ENCODE measurements at places on chromosomes 12 and 14.

GRCh38 chr12:14260011-14260993, 105.2 kb upstream of the ATF7IP start:
- DNase-seq: no peak
- H3K27ac ChIP-seq: peak overlapping the region; percentile 75
- H3K36me3 ChIP-seq: peaks cover 14% of the 10 kb centered on the region
- H3K27me3 ChIP-seq: no peaks in the 10 kb centered on the region
- peaks cover 62% of the 10 kb centered on the region for H3K4me1 ChIP-seq
- H3K4me3 ChIP-seq: no peak overlapping the region

DNA sequence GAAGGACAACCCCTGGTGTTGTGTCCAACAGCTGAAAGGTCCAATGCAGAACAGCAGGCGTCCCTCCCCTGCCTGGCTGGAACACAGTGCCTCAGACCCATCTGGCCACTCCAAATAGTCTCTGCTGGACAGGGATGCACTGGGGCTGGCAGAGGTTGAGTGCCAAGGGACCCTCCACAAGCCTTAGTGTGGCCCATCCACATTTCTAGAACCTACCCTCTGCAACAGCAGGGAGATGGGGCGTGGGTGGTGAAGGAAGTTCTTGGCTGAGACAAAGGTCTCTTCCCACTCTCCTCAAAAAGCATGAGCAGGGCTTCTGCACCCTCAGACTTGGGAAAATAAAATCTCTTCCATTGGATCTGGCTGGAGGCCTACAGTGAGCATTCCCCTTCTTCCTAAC, 36.5 kb downstream of the LTBP2 start:
- no peaks in the 10 kb centered on the region for H3K36me3 ChIP-seq
- no peak overlapping the region for H3K27ac ChIP-seq
- H3K4me1 ChIP-seq: no peaks in the 10 kb centered on the region
- no peak overlapping the region for H3K4me3 ChIP-seq
- DNase-seq: no peak

DNA sequence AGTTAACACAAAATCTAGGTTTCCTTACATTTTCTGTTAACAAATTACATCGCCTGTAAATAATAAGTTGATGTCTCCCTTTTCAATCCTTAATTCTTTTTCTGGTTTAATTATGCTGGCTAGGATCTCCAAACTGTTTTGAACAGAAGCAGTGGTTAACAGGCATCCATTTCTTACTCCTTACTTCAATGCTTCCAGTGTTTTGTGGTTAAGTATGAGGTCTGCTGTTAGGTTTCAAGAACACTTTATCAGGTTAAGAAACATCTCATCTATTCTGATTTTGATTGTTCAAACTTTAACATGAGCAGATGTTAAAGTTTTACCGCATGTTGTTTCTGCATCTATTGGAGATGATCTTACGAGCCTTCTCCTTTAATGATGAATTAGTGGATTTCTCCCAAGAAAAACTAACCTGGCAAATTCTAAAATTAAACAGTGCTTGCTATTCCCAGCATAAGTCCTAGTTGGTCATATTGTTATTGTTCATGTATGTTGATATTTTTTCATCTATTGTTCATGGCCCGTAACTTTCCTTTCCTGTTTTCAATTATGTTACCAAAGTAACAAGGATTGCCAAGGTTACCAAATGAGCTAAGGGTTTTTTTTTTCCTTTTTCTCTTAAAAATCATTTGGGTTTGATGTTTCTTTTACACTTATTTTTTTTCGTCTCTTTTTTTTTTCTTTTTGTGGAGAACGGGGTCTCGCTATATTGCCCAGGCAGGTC, 33.4 kb downstream of the POLE start:
- peaks cover 65% of the 10 kb centered on the region for H3K36me3 ChIP-seq
- H3K4me3 ChIP-seq: no peak overlapping the region
- H3K4me1 ChIP-seq: no peaks in the 10 kb centered on the region
- H3K27ac ChIP-seq: no peak overlapping the region
- H3K27me3 ChIP-seq: no peaks in the 10 kb centered on the region

GRCh38 chr12:93680006-93680405, 2.8 kb downstream of the CRADD start:
- no peak overlapping the region for H3K27ac ChIP-seq
- peaks cover 14% of the 10 kb centered on the region for H3K36me3 ChIP-seq
- no peak for DNase-seq

- H3K27ac ChIP-seq: no peak overlapping the region
- no peaks in the 10 kb centered on the region for H3K4me1 ChIP-seq
- H3K36me3 ChIP-seq: no peaks in the 10 kb centered on the region
- no peak for DNase-seq
- no peak overlapping the region for H3K4me3 ChIP-seq
- peaks cover 13% of the 10 kb centered on the region for H3K27me3 ChIP-seq
These were observed 38.4 kb downstream of the GALNT16 start for GRCh38 chr14:69298131-69299071.

DNA sequence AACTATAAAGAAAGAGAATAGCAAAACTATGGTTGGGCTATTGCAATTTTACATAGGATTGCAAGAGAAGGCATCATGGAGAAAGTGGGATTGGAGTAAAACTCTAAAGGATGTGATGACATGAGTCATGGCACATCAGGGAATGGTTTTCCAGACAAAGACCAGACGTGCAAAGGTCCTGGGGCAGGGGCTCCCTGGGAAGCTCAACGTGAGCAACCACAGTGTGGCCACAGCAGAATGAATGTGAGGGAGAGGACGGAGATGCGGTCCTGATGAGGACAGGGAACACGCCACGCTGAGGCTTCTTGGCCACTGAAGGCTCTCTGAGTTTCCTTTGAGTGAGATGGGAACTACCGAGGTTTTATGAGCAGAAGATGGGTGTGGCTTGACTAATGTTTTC, 38.2 kb downstream of the FZD10 start:
- H3K4me1 ChIP-seq: no peaks in the 10 kb centered on the region
- no peak overlapping the region for H3K4me3 ChIP-seq
- H3K27ac ChIP-seq: no peak overlapping the region
- peaks cover 2% of the 10 kb centered on the region for H3K27me3 ChIP-seq
- no peak for DNase-seq
- no peaks in the 10 kb centered on the region for H3K36me3 ChIP-seq

DNA sequence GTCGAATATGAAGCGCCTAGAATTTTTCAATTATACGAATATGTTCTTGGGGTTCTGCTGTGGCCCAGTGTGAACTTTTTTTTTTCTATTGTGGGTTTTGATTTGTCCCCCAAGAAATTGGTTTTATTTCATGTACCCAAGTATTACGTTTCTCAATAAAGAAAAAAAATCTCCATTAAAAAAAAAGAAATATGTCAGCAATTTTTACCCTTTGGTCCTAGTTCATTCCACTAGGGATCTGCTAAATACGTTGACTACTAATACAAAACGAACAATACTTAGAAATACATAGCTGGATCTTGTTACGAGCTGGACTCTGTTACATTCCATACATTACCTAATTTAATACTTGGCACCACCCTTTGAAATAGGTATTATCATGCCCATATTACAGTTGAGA, 216.9 kb downstream of the SLC16A7 start:
- no peak overlapping the region for H3K27ac ChIP-seq
- no peaks in the 10 kb centered on the region for H3K36me3 ChIP-seq
- no peak overlapping the region for H3K4me3 ChIP-seq
- no peaks in the 10 kb centered on the region for H3K27me3 ChIP-seq
- DNase-seq: no peak

DNA sequence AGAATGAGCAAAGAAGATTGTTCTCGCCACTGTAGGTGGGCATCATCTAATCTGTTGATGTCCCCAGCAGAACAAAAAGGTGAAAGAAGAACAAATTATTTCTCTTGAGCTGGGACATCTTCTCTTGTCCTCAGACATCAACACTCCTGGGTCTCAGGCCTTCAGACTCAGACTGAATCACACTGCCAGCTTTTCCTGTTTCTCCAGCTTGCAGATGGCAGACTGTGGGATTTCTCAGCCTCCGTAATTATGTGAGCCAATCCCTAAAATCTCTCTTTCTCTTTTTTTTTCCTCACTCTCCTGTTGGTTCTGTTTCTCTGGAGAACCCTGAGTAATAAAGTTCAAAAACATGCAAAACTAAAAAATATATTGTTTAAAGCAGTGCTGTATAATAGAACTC, 3.7 kb upstream of the TMPRSS12 start:
- no peak overlapping the region for H3K4me3 ChIP-seq
- no peak overlapping the region for H3K27ac ChIP-seq
- no peaks in the 10 kb centered on the region for H3K4me1 ChIP-seq
- no peaks in the 10 kb centered on the region for H3K36me3 ChIP-seq

GRCh38 chr14:72759670-72760069, 134.2 kb downstream of the DPF3 start:
- no peak overlapping the region for H3K27ac ChIP-seq
- H3K4me3 ChIP-seq: no peak overlapping the region

GRCh38 chr12:70551731-70552130, 85.5 kb downstream of the PTPRB start:
- H3K27ac ChIP-seq: no peak overlapping the region
- H3K4me1 ChIP-seq: no peaks in the 10 kb centered on the region

GRCh38 chr14:93953739-93954515, 22.4 kb downstream of the ASB2 start:
- H3K27me3 ChIP-seq: no peaks in the 10 kb centered on the region
- H3K4me1 ChIP-seq: peaks cover 57% of the 10 kb centered on the region
- no peak overlapping the region for H3K27ac ChIP-seq
- no peak overlapping the region for H3K4me3 ChIP-seq

DNA sequence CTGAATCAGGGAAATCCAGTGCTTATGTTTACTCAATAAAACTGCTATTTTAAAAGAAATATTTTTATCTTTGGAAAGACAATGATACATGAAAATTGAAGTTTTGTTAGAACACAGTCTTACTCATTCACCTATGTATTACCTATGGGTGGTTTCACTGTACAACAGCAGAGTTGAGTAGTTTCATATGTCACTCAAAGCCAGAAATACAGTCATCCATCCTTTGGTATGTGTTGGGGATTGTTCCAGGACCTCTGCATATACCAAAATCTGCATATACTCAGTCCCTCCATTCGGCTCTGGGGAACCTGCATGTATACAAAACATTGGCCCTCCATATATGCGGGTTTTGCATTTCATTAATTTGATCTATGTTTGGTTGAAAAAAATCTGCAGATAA, 190.6 kb downstream of the GPHN start:
- no peak for DNase-seq
- H3K27me3 ChIP-seq: no peaks in the 10 kb centered on the region
- no peak overlapping the region for H3K4me3 ChIP-seq

DNA sequence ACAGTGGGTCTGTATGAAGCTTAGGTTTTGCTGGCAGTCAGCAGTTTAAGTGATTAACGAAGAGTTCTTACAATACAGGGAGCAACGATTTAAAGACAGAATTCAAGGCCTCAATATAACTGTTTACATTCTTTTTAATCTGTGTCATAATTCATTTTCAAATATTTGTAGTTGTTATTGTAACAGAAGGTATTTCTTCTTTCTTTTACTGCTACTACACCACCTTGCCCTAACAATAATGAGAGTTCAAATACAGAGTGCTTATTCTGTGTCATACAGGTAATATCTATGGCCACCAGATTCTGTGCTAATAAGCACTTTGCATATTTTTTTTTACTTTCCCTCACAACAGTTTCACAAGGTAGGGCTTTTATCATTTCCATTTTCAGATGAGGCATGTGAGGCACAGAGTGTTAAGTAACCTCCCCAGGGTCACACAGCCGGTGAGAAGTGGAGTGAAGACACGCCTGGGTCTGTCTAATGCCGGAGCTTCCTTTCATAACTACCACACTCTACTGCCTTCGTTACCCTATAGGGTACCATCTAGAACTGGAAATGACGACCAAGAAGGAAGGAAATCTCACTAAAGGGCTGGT, 81.9 kb downstream of the PELI2 start:
- no peak for DNase-seq
- H3K27ac ChIP-seq: no peak overlapping the region
- H3K27me3 ChIP-seq: no peaks in the 10 kb centered on the region

- no peaks in the 10 kb centered on the region for H3K27me3 ChIP-seq
- no peaks in the 10 kb centered on the region for H3K4me1 ChIP-seq
- H3K27ac ChIP-seq: no peak overlapping the region
- DNase-seq: no peak
- H3K4me3 ChIP-seq: no peak overlapping the region
- H3K36me3 ChIP-seq: no peaks in the 10 kb centered on the region
These were observed 52.5 kb downstream of the SSPN start for GRCh38 chr12:26247873-26248272.

- peaks cover 2% of the 10 kb centered on the region for H3K36me3 ChIP-seq
- peaks cover 18% of the 10 kb centered on the region for H3K27me3 ChIP-seq
- peaks cover 19% of the 10 kb centered on the region for H3K4me1 ChIP-seq
These were observed 3.0 kb upstream of the IFI27L2 start for GRCh38 chr14:94132285-94132887.

DNA sequence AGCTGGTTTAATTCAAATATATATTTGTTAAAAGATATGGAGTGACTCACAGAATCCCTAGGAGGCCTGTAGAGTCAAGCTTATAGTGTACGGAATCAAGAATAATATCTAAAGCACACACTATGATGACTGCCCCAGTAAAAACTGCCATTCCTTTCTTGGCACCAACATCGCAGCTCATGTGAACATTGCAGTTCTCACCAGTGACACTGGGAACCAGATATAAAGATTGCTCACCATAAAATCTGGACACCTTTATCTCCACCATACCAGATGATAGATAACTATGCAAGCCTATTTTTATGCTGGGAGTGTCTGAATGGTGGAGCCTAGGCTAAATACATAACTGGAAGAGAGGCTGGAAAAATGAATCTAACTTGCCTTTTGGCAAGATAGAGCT, 463.9 kb upstream of the TBX3 start:
- no peak overlapping the region for H3K27ac ChIP-seq
- no peaks in the 10 kb centered on the region for H3K27me3 ChIP-seq

GRCh38 chr12:54475537-54475936, 2.1 kb upstream of the GTSF1 start:
- H3K27ac ChIP-seq: no peak overlapping the region
- peaks cover 7% of the 10 kb centered on the region for H3K27me3 ChIP-seq
- H3K4me1 ChIP-seq: peaks cover 3% of the 10 kb centered on the region
- no peaks in the 10 kb centered on the region for H3K36me3 ChIP-seq
- H3K4me3 ChIP-seq: no peak overlapping the region
- no peak for DNase-seq

DNA sequence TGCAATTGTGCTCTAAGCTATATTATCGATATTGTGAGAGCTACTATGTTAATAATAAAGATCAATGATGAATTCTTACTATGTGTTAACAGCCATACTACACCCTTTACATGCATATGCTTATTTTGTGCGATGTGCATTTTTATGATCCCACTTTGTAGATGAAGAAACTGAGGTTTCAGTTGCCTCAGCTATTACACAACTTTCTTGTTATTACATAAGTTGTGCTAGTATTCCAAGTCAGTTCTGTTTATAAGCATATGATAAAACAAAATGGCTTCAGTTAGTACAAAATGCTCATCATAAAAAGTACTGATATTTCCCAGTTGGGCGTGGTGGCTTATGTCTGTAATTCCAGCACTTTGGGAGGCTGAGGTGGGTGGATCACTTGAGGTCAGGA, 471.5 kb upstream of the DCN start:
- H3K36me3 ChIP-seq: no peaks in the 10 kb centered on the region
- DNase-seq: no peak
- H3K27me3 ChIP-seq: peaks cover 3% of the 10 kb centered on the region
- no peak overlapping the region for H3K27ac ChIP-seq
- no peak overlapping the region for H3K4me3 ChIP-seq

GRCh38 chr14:24070285-24071143, 848 bp upstream of the CPNE6 start:
- no peak overlapping the region for H3K27ac ChIP-seq
- no peaks in the 10 kb centered on the region for H3K36me3 ChIP-seq
- H3K4me3 ChIP-seq: no peak overlapping the region
- no peaks in the 10 kb centered on the region for H3K27me3 ChIP-seq
- DNase-seq: no peak
